ENCODE measurements at places on chromosomes 1 and 21.

DNA sequence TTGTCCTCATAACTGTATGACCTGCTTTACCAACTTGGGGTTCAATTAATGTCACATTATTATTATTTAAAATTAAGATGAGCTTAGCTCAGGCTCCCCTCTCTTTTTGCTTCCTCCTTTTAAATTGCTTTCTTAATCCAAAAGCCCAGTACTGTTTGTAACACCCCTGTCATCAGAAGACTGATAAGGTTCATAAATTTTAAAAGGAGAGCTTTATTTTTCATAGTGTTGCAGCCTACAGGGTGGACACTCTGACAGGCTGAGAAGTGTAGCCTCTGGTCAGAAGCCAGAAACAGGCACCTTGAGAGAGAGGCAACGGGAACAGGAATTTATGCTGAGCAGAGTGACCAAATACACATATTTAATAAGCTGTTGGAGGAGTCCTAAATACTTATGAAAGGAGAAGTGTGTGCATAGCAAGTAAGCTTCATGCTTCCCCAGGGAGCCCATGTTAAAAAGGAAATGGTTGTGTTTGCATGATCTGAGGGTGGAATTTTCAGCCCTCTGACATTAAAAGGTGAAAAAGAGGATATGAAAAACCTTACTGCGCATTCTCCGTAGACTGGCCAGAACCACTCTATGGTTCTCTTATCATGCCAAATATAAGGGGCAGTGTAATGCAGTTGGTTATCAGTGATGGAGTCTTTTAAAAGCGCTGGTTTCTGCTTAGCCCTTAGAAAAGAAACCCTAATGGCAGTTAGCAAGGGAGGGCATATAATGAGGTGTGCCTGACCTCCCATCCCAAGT lies 30.5 kb upstream of the FGGY start:
- peak; percentile 22 for DNase-seq

GRCh38 chr1:246113555-246114095 lies 393.5 kb downstream of the SMYD3 start:
- peak; percentile 37 for DNase-seq

GRCh38 chr1:15558516-15558915 lies 26.3 kb downstream of the AGMAT start:
- DNase-seq = no peak

GRCh38 chr1:104084380-104084779 lies 334.7 kb downstream of the AMY1C start:
- DNase-seq = no peak

DNA sequence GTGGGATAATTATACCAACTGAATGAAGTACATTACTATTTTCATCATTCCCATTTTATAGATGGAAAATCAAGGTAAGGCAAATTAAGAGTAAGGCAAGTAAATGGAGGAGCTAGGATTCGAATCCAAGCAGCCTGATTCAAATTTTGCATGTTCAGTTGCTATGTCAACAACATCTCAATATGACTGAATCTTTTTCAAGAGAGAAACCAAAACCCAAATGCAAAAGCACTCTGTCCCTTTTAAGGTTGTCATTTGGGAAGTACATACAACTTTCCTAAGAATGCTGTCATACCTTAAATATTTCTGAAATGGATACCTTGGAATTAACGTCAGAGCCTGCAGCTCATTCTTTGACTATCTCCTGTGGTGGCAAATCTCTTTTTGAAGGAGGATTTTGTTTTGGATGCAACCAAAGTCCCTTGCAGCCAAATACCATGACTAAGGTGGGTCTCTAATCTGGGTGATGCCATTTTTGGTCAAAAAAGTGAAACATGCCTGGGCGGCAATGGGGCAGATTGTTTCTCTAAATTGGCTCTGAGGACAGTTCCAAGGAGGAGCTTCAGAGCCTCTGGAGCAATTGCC lies 25.4 kb downstream of the ADAMTS1 start:
- DNase-seq = no peak

DNA sequence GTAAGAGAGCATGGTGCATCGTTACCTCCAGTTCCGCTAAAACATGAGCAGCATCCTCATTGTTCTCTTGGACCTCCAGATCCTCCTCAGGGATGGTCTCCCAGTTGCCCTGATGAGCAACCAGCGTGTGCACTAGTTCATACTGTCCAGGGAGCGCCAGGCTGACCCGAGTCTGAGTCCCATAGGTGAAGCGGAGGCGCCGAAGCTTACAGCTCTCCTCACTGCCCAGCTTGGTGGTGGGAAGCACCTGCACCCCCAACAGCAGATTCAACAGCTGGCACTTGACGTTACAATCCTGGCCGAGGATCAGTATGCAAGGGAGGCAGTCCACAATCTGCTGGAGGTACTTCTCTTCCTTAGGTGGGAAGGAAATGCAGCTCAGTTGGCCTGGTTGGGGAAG lies 24.1 kb downstream of the DSTYK start:
- DNase-seq = no peak

DNA sequence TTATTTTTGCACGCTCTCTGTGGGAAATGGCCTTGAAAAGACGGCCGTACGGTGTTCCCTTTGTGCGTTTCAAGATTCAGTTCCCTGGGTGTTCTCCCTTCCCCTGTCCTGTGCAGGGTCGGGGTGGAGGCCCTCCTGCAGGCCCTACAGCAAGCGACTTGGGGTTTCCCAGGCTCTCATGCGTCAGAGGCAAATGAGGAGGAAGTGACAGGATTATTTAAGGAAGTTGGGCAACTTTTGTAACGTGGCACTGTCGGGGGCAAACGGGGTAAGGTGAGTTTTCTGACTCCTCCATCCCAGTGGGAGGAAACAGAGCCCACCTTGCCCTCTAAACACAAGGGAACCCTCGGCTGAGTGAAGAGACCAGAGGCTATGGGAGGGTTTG lies 16.1 kb upstream of the AJAP1 start:
- no peak for DNase-seq

DNA sequence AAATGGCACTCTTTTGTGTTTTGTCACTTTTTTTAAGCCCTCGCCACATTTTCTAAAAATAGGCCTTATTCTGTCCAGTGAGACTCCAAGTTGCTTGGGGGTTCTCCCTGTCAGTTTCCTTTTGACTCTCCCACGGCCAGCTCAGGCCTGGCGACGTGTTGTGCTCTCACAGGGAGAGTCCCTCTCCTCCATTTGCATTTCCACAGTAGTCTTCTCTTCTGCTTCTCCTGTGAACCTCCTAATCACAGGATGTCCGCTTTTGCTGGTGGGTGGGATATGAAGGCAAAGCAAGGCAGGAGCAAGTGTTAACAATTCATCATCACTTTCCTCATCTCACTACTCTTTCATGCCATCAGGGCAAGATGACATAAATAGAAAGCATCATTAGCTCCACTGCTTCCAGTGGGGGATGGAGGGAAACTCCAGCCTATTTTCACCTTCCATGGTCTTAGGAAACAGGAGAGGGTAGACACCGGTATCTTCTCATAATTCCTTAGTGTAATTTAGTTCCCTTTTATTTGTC lies 99.8 kb downstream of the INTS7 start:
- peak; percentile 23 for DNase-seq

DNA sequence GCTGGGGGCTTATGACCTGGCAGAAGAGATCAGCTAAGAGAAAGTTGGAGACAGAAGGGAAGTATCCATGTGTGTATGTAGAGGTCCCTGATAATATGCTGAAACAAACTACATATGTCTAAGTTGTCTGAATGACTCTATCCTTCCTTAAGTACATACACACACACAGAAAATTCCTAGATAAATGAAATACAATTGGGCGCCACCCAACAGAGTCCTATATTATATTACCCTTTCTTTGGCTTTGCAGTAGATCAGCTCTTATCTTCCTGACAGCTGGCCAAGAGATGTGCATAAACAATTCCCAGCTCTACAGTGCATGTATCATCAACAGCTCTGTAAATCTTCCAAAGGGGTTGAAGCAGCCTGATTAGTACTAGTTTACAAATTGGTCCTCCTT lies 40.1 kb downstream of the SORT1 start:
- DNase-seq = peak; percentile 86

GRCh38 chr1:23574265-23574754 lies 15.0 kb upstream of the ID3 start:
- no peak for DNase-seq

- DNase-seq = no peak
Observed at GRCh38 chr1:59266927-59267293, 30.0 kb upstream of the FGGY start.

- no peak for DNase-seq
Observed at GRCh38 chr1:192959657-192960186, 99.4 kb downstream of the UCHL5 start.

DNA sequence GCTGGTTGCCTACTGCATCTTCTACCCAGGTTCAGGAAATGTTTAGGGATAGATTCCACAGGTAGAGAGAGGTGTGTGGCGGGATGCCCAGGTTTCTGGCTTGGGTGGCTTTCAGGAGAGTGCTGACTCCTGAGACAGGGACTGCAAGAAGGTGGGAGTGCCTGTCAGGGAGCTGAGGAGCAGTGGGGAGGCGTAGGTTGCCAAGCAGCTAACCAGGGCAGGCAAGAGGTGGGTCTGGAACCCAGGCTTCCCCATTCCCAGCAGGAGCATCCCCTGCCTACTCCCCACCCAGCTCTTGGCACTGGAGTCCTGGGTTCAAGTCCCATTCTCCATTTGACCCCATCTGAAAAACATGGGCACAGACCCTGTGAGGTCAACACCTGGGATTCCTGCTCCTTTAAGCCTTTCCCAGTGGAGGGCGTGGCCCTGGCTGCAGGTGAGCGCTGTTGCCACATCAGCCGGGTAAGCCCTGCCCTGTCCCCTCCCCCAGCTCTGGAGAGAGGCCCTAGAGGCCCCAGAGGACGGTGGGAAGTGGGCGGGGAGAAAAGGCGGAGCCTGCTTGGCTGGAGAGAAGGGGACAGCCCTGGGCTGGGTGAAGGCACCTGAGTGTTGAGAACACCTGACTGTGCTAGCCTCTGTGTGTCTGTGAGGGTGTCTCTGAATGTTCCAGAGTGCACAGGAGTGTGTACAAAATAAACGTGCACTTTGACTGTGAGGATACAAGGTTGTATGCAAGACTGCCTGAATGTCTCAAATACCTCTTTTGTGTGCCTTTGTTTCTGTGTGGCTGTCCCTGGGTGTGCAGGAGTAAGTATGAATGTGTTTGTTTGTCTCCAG lies 14.0 kb upstream of the SYNC start:
- peak; percentile 79 for DNase-seq

DNA sequence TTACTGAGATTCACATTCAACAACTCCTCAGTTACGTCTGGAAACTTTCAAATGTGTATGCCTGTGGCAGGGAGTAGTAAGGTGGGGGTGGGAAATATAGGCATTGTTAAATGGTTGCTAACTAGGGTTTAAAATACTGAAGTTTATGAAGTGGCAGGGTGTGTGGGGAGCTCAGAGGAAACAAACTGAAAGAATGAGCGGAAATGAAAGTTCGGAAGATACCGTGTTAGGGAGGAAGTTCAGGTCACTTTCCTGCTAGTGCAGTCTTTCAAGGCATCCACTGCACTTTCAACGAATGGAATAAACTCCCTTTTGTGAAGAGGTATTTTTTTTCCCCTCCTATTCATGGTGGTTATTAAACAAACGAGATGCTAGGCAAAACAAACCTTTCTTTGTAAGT lies 19.7 kb downstream of the SYNJ1 start:
- no peak for DNase-seq

GRCh38 chr1:183472488-183473216 lies at the start of gene SMG7:
SMG7 (plus strand) TSS chr1:183472499; CDS start chr1:183472621, 122 bp downstream.
- peak; percentile 26 for DNase-seq

DNA sequence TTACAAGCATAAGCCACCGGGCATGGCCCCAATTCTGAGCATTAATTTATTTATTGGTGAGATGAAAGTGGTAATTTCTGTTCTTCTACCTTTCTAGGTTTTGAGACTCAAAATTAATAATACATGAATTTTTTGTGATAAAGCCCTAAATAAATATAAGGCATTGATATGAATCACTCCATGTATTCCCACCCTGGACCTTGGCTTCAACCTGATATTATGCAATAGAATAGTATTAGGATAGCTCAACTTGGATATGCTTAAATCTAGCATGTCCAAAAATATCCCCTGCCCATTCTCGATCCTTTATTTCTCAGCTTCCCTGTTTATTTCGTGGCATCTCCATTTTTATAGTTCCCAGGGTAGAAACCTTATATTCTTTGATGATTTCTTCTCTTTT lies 2.5 kb downstream of the AGL start:
- DNase-seq = peak; percentile 3

GRCh38 chr21:41695513-41695912 lies 71.3 kb downstream of the RIPK4 start:
- no peak for DNase-seq

GRCh38 chr1:9481048-9481447 lies 58.2 kb upstream of the SLC25A33 start:
- DNase-seq = no peak

- peak; percentile 39 for DNase-seq
Observed at GRCh38 chr1:243264717-243265116, 8.9 kb downstream of the SDCCAG8 start.

GRCh38 chr1:6357243-6357936 lies 36.2 kb downstream of the ACOT7 start:
- DNase-seq = no peak

- DNase-seq = no peak
Observed at GRCh38 chr1:213256438-213257087, 205.5 kb downstream of the RPS6KC1 start.

GRCh38 chr1:20082772-20083171 lies 12.8 kb downstream of the PLA2G5 start:
- no peak for DNase-seq

DNA sequence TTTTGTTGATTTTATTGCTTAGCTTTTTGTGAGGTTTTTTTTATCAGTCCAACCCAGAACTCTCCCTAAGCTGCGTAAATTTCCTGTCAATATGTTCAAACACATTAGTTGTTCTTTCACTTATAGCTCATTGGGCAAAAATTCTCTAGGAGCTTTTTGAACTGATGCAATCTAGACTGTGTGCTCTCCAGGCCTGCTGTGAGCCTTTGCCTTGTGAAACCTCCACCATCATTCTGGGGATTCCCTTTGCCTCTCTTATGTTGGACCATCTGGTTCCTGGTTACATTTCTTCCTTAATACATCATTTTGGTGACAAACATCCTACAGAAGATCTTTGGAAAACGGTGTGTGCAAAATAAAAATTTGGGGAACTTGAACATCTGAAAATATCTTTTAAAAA lies 247.2 kb downstream of the LRRC7 start:
- DNase-seq = no peak

DNA sequence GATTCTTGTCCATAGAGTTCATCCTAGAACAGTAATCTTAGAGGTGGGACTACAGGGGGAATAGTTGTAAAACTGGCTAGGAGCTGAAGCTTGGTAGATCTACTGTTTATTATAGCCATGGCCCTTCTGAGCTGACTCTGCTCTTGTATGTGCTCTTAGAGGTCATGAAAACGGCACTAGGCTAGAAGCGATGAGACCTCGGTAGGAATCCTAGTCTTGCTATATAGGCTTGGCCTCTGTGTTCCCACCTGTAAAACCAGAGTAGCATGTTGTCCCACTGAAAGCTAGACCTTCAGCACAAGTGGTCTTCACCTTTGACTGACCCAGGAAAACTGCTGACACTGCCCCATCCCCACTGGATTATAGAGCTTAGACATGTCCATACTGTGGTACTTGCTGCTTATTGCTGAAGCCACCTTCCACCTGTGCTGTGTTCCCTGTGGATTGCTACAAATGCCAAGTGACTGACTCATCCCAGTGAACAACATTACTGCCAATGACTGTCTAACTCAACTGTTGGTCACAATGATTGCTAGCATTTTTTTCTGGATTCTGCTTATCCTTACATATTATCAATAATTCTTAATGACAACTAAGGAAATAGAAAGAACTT lies 23.0 kb upstream of the PIGC start:
- no peak for DNase-seq

- no peak for DNase-seq
Observed at GRCh38 chr1:105700723-105701122, 1355.8 kb upstream of the PRMT6 start.
